NCI-H2081 (cell line): ENCODE measurements at places on chromosomes 2 and 18.

- no peak for DNase-seq
Measured at GRCh38 chr2:216414772-216415319, 2.6 kb downstream of the SMARCAL1 start.

- DNase-seq: no peak
Measured at GRCh38 chr2:111246620-111247061, 125.9 kb downstream of the BCL2L11 start.

DNA sequence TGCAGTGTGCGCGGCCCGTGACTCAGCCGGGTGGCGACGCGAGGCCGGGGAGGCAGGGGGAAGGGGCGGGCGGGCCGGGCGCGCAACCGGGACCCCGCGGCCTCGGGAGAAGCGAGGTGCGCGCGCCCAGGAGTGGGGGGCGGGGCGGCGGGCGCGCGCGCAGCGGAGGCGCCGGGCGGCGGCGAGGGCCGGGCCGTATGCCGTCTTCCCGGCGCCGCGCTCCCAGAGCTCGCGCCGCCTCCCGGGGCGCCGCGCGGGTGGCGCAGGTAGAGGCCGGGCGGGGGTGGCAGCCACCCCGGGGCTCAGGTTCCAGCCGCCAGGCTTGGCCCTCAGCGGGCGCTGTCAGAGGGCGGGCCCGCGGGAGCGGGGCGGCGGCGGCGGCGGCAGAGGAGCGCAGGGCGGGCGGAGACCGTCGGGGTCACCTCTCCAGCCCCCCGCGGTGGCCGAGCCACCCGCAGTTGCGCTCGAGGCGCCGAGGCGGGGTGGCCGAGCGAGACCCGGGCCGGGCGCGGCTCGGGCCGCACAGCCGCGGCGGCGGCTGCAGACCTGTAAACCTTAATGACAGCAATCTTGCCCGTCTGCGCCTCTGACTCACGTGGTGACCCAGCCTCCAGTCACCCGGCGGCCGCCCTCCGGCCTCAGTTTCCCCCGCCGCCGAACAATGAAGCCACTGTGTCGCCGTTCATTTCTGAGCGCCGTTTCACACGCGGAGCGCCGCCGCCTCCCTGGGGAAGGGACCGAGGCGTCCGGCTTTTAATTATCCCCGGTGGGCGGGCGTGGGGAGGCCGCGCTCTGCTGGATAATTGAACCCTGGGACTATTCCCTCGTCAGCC is 25.3 kb upstream of the SMAD7 start:
- DNase-seq: peak; percentile 56

- DNase-seq: no peak
Measured at GRCh38 chr2:71455741-71456569, 2.6 kb downstream of the DYSF start.

DNA sequence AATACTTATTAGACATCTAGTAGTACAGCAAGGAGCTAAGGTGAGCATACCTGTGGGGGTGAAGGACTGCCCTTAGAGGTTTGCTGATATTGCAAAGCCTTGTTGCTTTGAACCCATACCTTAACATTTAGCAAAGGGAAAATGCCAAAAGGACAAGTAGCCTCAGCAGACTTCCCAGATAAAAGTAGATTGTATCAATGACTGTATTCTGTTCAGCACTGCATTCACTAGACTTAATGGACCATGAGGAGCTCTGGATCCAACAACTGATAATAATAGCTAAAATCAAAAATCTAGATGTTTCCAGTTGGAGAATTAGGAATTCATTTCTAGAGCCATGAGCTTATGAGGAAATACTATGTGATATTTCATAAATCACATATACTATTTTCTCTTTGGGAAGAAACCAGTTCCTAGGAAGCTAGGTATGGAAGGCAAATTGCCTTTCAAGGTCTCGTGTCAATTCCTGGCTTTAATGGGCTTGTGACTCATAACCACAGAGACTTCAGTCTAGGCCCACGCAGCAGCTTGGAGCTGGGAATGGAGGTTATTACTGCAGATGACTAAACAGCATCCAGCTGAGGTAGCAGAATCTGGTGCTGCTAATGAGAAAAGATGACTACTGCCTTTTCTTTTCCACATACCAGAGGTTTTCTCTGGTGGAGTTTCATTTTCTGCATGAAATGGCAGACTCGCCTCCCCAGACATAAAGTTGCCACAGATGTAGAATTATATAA is 191.2 kb upstream of the NABP1 start:
- DNase-seq: no peak

GRCh38 chr2:165283342-165283741 is 44.1 kb downstream of the SCN2A start:
- no peak for DNase-seq

- DNase-seq: no peak
Measured at GRCh38 chr2:108029496-108029895, 43.2 kb downstream of the SLC5A7 start.

GRCh38 chr2:102261467-102262135 is 49.8 kb upstream of the IL1RL1 start:
- no peak for DNase-seq

- no peak for DNase-seq
Measured at GRCh38 chr2:113175736-113176695, 2.2 kb downstream of the PSD4 start.

DNA sequence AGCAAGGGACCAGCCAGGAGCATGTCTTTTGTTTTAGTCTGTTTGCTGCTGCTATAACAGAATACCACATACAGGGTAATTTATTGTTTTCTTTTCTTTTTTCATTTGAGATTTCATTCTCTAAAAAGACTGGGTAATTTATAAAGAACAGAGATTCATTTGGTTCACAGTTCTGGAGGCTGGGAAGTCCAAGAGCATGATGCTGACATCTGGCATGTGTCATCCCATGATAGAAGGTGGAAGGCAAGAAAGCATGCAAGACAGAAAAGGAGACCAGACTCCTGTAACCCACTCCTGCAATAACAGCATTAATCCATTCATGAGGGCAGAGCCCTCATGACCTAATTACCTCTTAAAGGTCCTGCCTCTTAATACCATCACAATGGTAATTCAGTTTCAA is 14.8 kb downstream of the SGO2 start:
- no peak for DNase-seq

DNA sequence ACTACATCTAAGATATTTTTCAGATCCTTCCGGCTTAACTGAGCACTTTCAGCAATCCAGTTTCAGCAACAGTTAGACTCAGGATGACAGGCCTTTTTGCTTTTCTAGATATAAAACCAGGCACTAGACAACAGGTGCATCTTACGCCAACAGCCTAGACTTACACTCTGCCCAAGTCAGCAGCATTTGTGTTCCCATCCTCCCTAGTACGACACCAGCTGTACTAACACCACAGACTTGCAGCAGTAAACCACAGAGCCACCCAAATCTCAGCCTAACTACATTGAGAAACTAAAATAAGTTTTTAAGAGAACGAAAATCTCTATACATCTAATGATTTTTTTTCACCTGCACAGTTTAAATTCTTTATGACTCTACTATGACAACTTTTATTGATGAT is 89.9 kb upstream of the DNMT3A start:
- no peak for DNase-seq
